Endodermal cell (in vitro differentiated cells): ENCODE measurements at places on chromosomes 3 and 15. TPM values are rescaled to one million over a fixed set of nuclear protein-coding genes. Genes with fewer than 3 reads are reported as not detected.

GRCh38 chr3:33645060-33645647 is 72.9 kb downstream of the CLASP2 start:
- DNase-seq: no peak
- no peaks in the 10 kb centered on the region for H3K27me3 ChIP-seq
- peaks cover 20% of the 10 kb centered on the region for H3K36me3 ChIP-seq

- no peaks in the 10 kb centered on the region for H3K4me1 ChIP-seq
- no peak overlapping the region for H3K27ac ChIP-seq
- H3K27me3 ChIP-seq: peaks cover 6% of the 10 kb centered on the region
- H3K4me3 ChIP-seq: no peak overlapping the region
- no peak for DNase-seq
Observed at GRCh38 chr15:68553314-68553993, 25.3 kb upstream of the CORO2B start.

GRCh38 chr3:171790898-171791691 is 19.2 kb downstream of the PLD1 start:
- DNase-seq: no peak
- H3K27me3 ChIP-seq: no peaks in the 10 kb centered on the region
- no peak overlapping the region for H3K4me3 ChIP-seq
- H3K36me3 ChIP-seq: no peaks in the 10 kb centered on the region
- H3K4me1 ChIP-seq: peaks cover 13% of the 10 kb centered on the region

GRCh38 chr3:10374311-10374710 is 53.4 kb upstream of the SEC13 start:
- no peaks in the 10 kb centered on the region for H3K27me3 ChIP-seq
- no peaks in the 10 kb centered on the region for H3K36me3 ChIP-seq
- no peaks in the 10 kb centered on the region for H3K4me1 ChIP-seq
- H3K27ac ChIP-seq: no peak overlapping the region
- no peak overlapping the region for H3K4me3 ChIP-seq
- DNase-seq: no peak

- H3K4me3 ChIP-seq: no peak overlapping the region
- H3K4me1 ChIP-seq: no peaks in the 10 kb centered on the region
- H3K27ac ChIP-seq: no peak overlapping the region
- no peak for DNase-seq
- no peaks in the 10 kb centered on the region for H3K36me3 ChIP-seq
- no peaks in the 10 kb centered on the region for H3K27me3 ChIP-seq
Observed at GRCh38 chr15:86333819-86334218, 254.1 kb downstream of the AGBL1 start.

DNA sequence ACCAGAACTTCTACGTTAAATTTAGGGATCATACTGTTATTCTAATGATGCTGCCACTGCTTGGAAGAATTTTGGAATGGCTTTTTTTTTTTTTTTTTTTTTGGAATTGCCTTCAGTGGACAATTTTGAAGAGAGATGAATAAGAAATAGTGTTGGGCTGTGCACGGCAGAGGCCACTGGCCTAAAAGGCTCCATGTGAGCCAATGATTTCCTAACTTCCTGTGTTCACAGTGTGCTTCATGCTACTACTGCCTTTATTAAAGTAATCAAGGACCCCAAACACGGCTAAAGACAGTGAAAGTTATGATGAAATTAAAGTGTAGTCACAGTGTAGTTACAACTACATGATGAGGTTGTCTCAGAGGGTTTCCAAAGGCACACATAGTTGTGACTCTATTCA is 100.8 kb upstream of the TNFAIP8L3 start:
- H3K36me3 ChIP-seq: no peaks in the 10 kb centered on the region
- no peak for DNase-seq
- peaks cover 11% of the 10 kb centered on the region for H3K27me3 ChIP-seq
- H3K4me3 ChIP-seq: no peak overlapping the region
- H3K27ac ChIP-seq: no peak overlapping the region
- no peaks in the 10 kb centered on the region for H3K4me1 ChIP-seq

GRCh38 chr15:57148262-57148661 is 228.0 kb upstream of the CGNL1 start:
- no peak overlapping the region for H3K27ac ChIP-seq
- no peak overlapping the region for H3K4me3 ChIP-seq
- no peak for DNase-seq

DNA sequence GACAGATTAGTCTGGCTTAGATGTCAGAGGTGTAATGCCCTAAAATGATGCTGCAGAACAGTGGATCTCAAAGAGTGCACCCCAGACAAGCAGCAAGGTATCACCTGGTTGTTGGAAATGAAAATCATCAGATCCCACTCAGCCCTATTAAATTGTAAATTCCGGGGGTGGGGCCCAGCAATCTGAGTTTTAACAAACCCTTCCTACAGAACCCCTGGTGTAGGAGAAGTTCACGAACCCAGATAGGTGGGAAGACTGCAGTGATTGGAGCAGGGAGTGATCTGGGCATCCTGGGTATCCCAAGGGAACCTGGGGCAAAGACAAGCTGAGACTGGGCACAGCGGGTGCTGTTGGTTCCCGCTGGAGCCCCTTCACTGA is 24.3 kb upstream of the THRB start:
- H3K27me3 ChIP-seq: peaks cover 70% of the 10 kb centered on the region
- H3K4me1 ChIP-seq: peaks cover 7% of the 10 kb centered on the region
- no peaks in the 10 kb centered on the region for H3K36me3 ChIP-seq
- H3K4me3 ChIP-seq: no peak overlapping the region
- H3K27ac ChIP-seq: no peak overlapping the region
- no peak for DNase-seq

DNA sequence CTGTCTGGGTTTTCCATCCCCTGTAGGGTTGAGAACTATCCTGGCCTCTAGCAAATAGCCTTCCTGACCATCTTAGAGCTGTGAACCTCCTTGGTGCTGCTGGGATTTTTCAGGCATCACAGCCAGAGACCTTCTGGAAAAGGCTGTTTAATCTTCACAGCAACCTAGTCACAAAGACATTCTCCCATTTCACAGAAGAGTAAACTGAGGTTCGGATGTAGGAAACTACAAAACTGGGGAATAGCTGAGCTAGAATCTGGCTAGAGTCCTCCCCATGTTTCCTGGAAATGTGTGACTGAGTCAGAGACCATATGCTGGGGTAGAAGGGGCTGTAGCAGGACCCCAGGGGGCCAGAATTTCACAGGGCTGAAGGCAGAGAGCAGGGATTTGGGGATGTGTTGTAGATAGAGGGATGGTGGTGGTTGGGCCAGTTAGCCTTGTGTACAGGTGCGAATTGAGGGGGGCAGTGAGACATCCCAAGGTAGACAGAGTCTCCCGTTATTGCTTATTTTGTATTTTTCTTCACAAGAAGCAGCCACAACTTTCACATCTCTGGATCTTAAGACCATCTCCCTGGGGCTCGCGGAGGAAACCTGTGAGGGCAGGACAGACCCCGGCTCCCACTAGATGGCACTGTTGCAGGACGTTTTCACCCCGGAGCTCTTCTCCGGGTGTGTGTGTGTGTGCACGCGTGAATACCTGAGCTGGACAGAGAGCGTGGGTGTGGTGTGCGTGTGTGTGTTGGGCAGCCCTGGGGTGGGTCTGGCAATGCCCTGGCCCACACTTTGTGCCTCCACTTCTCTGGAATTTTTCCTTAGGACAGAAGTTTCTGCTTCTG is 66.9 kb upstream of the PRR23C start:
- DNase-seq: peak; percentile 92
- no peaks in the 10 kb centered on the region for H3K36me3 ChIP-seq
- no peak overlapping the region for H3K4me3 ChIP-seq
- H3K4me1 ChIP-seq: no peaks in the 10 kb centered on the region
- no peak overlapping the region for H3K27ac ChIP-seq
- peaks cover 26% of the 10 kb centered on the region for H3K27me3 ChIP-seq

DNA sequence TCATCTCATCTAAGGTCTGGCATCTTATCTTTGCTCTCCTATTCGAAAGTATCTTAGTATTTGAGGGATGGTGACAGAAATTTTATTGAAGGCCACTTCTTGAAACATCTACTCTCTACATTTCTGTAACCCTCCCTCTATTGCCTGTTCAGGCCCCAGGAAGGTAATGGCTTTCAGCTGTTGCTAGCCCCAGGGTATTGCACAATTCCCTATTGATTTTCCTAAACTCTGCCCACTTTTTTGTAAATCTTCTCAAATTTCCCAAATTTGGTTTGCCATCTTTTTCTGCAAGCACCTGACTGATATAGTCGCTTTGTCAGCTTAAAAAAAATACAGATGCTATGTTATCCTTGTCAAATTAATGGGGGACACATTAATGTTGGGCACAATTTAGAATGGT is 242.1 kb downstream of the RAP2B start:
- H3K4me1 ChIP-seq: no peaks in the 10 kb centered on the region
- no peaks in the 10 kb centered on the region for H3K36me3 ChIP-seq
- no peak overlapping the region for H3K4me3 ChIP-seq
- H3K27me3 ChIP-seq: no peaks in the 10 kb centered on the region
- no peak overlapping the region for H3K27ac ChIP-seq
- DNase-seq: no peak

DNA sequence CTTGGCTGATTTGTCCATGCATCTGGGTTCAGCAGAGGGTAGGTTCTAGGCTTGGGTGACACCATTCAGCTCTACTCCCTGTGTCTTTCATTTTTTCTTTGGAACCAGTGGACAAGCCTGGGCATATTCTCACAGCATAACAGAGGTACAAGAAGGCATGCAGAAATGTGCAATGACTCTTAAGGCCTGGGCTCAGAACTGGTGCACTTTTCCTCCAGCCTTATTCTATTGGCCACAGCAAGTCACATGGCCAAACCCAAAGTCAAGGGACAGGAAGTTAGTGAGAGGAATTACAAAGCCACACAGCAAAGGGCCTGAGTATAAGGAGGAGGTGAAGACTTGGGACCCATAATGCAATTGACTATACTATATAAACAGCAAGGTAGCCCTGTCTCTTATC is 200.9 kb upstream of the CTDSPL start:
- no peak overlapping the region for H3K27ac ChIP-seq
- no peak for DNase-seq
- no peaks in the 10 kb centered on the region for H3K36me3 ChIP-seq

DNA sequence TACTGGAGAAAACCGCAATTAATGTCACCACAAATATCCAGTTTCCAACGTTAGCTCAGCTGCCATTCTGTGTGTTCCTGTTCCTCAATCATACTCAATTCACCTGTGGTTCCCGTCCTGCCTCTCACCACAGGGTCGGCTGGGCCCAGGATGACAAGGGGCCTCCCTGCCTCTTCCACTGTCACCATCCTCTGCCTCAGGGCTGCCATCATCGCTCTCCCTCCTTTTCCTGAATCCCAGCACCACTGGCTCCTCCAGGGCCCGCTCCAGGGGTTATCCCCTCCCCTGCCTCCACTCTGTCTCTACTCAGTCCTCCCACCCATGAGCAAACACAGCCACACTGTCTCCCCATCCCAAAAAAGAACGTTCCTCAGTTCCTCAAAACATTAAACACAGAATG is 170.9 kb upstream of the NSMCE3 start:
- no peak for DNase-seq
- H3K27me3 ChIP-seq: no peaks in the 10 kb centered on the region
- no peaks in the 10 kb centered on the region for H3K36me3 ChIP-seq
- H3K4me1 ChIP-seq: no peaks in the 10 kb centered on the region
- H3K4me3 ChIP-seq: no peak overlapping the region

DNA sequence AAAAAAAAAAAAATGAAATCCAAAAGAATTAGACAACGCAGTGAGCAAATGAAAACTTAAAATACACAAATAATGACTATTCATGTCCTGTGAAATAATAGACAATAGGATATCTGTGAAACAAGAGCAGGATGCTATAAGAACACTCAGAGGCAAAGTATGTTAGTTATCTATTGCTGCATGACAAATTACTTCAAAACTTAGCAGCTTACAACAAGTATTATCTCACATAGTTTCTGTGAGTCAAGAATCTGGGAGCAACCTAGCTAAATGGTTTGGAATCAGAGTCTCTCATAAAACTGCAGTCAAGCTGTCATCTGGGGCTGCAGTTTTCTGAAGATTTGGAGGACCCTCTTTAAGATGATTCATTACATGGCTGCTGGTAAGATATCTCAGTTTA is 36.5 kb upstream of the ZMAT3 start:
- H3K4me3 ChIP-seq: no peak overlapping the region
- H3K27ac ChIP-seq: no peak overlapping the region
- no peaks in the 10 kb centered on the region for H3K27me3 ChIP-seq

DNA sequence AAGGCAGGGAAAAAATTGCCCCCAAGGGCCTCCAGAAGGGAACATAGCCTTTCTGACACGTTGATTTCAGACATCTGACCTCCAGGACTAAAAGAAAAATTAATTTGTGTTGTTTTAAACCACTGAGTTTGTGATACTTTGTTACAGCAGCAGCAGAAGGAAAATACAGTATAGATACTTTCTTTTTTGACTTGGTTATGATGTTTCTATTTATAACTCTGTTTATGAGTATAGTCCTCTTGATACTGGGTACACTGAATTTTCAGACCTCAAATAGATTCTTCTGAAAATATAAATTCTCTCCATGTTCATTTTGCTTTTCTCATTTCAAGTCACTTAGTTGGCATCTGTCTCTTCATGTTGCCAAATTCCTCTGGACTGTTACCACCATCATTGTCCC is 44.4 kb upstream of the ST3GAL6 start:
- no peak overlapping the region for H3K27ac ChIP-seq
- H3K4me3 ChIP-seq: no peak overlapping the region
- peaks cover 5% of the 10 kb centered on the region for H3K27me3 ChIP-seq
- no peaks in the 10 kb centered on the region for H3K36me3 ChIP-seq
- DNase-seq: no peak
- no peaks in the 10 kb centered on the region for H3K4me1 ChIP-seq

GRCh38 chr3:153369561-153370374 is 207.7 kb downstream of the RAP2B start:
- no peak overlapping the region for H3K4me3 ChIP-seq
- H3K27me3 ChIP-seq: no peaks in the 10 kb centered on the region
- no peak for DNase-seq
- no peaks in the 10 kb centered on the region for H3K36me3 ChIP-seq
- no peak overlapping the region for H3K27ac ChIP-seq
- no peaks in the 10 kb centered on the region for H3K4me1 ChIP-seq

DNA sequence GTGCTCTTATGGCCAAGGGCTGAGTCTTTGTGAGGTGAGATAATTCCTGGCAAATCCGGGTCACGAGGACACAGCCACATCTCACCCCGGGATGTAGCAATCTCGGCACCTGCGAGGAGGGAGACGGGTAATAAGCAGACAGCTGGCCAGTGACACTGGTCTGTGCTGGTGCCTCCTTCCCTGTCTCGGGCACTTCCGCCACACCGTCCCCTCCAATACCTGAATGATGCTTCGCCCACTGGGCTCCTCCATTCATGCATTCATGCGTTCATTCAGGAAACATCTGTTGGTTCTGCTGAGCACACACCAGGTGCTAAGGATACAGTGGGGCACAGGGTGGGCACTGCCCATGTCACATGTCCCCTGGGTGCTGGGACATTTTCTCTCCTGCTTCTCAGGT is 60.1 kb downstream of the ATP10A start:
- no peak for DNase-seq
- no peak overlapping the region for H3K27ac ChIP-seq
- H3K4me3 ChIP-seq: no peak overlapping the region
- H3K27me3 ChIP-seq: no peaks in the 10 kb centered on the region

GRCh38 chr3:57575966-57576626 is 20.0 kb downstream of the PDE12 start:
- no peak overlapping the region for H3K4me3 ChIP-seq
- no peaks in the 10 kb centered on the region for H3K27me3 ChIP-seq
- peaks cover 98% of the 10 kb centered on the region for H3K36me3 ChIP-seq
- H3K4me1 ChIP-seq: no peaks in the 10 kb centered on the region

PLIN1 gene
- total RNA-seq: 0.12 to 0.42 TPM (median 0.22 TPM) in 3 replicates

FOXB1 gene
- 0.73 and 1.7 TPM in 2 replicates for total RNA-seq

TAMM41 gene
- total RNA-seq: 20.7 to 31.9 TPM (median 26.4 TPM) in 3 replicates

ZNF502 gene
- total RNA-seq: 1.6 to 2.6 TPM (median 2.5 TPM) in 3 replicates

ZNF35 gene
- total RNA-seq: 5.2 to 17.5 TPM (median 16.6 TPM) in 3 replicates
